ENCODE measurements at places on chromosomes 1 and 21.

DNA sequence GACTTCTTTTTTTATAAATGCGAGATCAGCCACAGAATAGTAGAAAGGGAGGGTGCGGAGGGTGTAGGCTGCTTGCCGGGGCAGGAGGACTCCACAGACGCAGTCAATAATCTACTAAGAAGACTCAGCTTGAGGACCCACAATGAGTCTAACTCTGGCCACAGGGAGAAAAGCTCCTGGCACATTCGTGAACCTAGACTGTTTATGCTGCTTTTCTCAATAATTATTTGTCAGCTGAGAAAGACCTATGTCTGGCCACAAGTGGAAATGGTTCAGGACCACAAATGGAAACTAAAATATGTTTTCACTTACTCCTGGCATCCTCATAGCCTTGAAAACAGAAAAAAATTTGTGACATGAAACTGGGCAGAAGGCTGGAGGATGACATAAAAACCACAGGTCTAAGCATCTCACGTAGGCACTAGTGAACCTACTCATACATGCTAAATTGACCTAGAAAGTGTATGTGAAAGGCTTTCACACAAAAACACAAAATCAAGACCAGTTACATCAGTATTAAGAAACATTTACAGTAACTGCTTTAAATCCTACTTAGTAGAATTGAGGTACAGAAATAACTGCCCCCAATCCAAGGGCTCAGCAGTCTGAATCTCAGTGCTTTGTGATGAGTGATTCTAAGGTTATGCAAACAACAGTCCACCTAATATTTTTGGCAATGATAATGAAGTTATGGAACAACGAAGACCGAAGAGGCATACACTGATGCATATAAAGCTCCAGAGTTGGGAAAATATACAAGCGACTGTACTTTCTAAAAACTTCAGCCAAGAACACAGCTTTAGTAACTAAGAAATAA is 159.5 kb downstream of the SLC45A1 start:
- no peak for DNase-seq

DNA sequence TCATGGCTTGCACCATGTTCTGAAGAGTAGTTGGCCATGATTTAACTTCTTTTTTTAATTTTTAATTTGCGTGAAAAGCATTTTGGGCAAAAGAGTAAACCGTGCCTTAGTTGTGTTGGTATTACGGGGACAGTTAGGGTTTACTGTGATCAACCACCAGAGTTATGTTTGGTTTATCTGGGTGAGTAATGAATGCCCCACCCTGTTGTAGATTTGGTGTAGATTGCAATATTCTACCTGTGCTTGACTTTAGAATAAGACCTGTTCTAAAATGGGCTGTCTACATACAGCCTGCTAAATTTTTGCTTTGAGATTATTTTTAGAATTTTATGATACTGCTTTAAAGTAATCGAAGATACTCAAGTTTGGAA is 1.4 kb downstream of the USP25 start:
- DNase-seq = peak; percentile 9

GRCh38 chr21:21468003-21468402 is 469.8 kb downstream of the NCAM2 start:
- DNase-seq = no peak

GRCh38 chr1:24643363-24644099 is 429 bp downstream of the SRRM1 start:
- no peak for DNase-seq

Measured in NCI-H524 (cell line).